Activated effector memory CD4-positive, alpha-beta T cell treated with anti-CD3 and anti-CD28 coated beads, Interleukin-2, amount 50 U/mL, for 16 hours (primary cell): ENCODE measurements at places on chromosomes 2 and 18.
A peak's percentile ranks its signal among the peaks of the same experiment; 100 is the strongest.

- peak; percentile 81 for DNase-seq
These were observed 37.0 kb upstream of the GRHL1 start for GRCh38 chr2:9914384-9915065.

- no peak for DNase-seq
These were observed 409.1 kb upstream of the CRIM1 start for GRCh38 chr2:35946478-35946877.

GRCh38 chr2:190858817-190859216, 21.8 kb upstream of the GLS start:
- no peak for DNase-seq

DNA sequence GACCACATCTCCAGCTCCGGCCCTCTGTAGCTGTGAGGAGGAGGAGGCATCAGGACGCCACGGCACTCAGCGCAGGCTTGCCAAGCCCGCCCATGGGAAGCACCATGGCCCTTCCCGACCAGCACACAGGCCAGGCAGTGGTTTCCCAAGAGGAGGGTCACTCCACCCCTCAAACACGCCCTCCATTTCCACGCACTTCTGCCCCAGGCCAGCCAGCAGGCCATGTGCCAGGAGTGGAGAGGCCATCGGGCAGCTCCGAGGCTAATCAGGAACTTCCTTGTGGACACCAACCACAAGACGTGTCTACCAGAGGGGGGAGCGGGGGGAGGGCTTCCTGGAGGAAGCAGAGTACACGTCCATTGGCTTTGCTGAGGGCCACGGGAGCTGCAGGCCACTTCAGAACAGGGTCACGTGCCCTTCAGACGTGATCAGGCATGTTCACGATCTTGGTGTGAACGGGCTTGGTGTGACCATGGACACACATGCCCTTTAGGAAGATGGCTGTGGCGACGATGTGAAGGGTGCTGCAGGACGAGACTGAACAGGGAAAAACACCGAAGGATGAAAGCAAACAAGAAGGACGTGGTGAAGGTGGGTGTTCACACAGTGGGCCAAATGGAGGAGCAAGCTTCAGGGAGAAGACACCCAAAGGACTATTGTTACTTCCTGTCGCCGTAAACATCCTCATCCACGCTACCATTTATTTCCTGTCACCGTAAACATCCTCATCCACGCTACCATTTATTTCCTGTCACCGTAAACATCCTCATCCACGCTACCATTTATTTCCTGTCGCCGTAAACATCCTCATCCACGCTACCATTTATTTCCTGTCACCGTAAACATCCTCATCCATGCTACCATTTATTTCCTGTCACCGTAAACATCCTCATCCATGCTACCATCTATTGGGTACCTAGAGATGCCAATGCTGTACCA, 6.5 kb upstream of the MTERF4 start:
- DNase-seq: peak; percentile 68

- no peak for DNase-seq
These were observed 89.4 kb upstream of the LRRTM1 start for GRCh38 chr2:80393991-80394390.

- DNase-seq: no peak
These were observed 13.1 kb upstream of the SATB2 start for GRCh38 chr2:199470672-199471442.

DNA sequence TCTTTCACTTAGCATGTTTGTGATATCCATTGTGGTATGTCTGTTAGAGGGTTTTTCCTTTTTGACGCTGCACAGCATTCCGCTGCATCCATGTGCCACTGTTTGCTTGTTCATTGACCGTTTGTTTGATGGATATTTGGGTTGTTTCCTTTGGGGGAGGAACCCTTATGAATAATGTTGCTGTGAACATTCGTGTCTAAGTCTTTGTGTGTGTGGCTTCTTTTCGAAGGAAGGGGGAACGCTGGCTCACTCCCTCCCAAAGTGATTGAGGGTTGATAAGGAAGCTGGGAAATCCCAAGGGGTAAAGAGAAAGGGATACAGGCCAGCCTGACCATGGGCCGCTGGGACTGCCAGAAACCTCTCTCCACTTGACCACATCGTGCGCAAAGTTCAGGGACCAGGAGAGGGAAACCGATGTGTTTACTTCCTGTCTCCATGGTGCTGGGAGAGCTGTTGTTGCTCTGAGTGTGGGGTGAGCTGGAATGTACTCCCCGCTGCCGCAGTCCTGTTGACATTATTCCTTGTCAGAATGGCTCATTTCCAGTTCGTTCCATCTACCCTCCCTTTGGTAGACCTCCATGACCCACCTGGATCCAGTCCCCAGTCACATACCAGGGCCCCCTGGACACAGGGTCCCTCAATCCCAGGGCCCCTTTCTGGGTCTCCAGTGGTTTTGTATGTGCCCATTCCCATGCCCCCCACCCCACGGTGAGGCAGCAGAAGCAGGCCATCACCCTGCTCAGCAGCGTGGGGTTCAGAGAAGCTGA, 39.6 kb downstream of the HS1BP3 start:
- DNase-seq: peak; percentile 37

DNA sequence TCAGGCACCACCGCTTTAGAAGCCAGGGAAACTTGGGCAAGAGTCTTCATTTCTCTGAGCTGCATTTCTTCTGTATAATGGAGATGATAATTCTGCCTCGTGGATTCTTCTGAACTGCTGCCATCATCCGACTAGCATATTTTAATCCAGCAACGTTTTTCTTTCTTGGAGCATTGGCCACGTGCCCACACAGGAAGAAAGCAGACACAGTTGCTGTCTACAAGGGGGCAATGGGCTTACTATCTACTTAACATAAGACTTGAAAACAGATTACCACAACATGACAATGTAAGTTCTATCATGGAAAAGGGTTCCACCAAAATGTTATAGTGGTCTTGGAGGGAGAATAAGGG, 176.5 kb downstream of the FAM210A start:
- DNase-seq: no peak

DNA sequence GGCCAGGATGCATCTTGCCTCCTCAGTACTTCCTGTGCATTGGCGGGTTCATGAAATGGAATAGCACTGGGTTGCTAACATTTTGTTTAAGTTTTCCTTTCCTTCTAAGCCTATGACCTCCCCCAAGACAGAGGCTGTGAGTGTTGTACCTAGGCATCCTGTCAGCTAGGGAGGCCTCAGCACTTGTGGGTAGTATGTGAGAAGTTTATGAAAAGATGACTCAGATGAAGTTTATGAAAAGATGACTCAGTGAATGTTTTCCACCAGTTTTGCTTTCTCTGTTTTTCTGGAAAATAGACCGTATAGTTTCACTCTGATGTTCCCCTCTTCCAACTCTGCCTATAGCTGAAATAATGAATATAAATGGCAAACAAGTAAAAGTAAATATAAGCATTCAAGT, 412.9 kb downstream of the TMEM182 start:
- no peak for DNase-seq

DNA sequence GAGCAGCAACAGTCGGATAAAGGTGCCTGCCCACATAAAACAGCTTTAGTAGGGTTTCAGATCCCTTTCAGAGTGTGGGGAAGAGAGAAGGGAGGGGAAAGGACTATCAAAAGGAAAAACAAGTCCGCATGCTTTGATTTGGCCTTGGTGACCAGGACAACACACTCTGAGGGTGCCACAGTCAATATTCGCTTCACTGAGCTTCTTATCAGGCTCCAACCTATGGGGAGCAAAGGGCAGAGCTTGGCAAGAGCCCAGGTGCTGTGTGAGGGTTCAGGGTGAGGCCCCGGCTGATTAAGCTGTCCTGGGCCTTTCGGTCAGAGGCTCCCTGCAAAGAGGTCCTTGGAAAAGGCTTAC, 237.4 kb upstream of the SMAD2 start:
- DNase-seq: no peak

DNA sequence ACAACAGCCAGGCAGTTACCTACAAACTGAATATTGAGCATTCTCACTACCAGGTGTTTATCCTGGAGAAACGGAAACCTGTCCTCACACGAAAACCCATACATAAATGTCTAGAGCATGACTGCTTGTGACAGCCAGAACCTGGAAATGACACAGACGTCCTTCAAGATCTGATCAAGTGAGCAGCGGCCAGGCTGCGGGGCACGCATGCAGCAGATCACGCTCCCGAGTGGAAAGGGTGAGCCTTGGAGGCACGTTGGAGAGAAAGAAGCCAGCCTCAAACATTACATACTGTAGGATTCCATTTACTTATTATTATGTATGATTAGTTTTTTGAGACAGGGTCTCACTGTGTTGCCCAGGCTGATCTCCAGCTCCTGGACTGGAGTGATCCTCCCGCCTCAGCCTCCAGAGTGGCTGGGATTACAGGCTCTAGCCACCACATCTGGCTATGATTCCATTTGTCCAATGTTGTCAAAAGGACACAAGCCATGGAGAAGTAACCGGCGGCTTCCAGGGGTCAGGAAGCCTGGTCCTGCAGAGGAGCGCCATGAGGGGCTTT, 22.9 kb upstream of the STK25 start:
- DNase-seq: no peak

- no peak for DNase-seq
These were observed 8.4 kb downstream of the ASB1 start for GRCh38 chr2:238434846-238435751.

- no peak for DNase-seq
These were observed 7.7 kb downstream of the L3MBTL4 start for GRCh38 chr18:6406910-6407470.

DNA sequence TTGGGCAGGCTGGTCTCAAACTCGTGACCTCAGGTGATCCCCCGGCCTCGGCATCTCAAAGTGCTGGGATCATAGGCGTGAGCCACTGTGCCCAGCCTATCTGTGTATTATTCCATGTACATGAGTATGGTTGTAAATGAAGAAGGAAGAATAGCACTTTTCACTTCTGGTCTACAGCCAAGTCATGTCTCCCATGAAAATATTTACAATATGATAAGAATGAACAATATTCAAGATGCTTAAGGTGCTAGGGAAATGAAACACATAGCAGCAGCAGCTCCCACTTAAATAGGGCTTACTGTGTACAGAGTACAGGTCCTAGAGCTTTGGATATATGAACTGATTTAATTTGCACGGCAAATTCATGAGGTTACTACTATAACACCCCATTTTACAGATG, 70.3 kb upstream of the COL5A2 start:
- no peak for DNase-seq

DNA sequence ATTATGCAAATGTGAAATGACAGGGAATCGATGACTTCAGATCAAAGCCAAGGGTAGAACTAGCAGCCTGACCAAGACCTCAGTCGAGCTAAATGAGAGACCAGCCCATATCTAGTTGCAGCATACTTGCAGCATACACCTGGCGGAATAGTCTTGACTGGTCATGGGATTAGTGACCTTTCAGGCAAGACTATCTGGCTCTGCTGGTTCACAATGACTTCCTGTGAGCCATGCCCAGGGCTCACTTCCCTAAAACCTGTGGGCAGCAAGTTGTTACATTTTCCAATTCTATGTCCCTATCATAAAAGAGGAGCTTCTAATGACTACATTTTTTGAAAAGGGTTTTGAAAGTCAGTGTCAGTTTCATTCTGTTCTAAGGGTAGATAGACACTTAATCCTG, 1624.9 kb upstream of the CELF4 start:
- no peak for DNase-seq

DNA sequence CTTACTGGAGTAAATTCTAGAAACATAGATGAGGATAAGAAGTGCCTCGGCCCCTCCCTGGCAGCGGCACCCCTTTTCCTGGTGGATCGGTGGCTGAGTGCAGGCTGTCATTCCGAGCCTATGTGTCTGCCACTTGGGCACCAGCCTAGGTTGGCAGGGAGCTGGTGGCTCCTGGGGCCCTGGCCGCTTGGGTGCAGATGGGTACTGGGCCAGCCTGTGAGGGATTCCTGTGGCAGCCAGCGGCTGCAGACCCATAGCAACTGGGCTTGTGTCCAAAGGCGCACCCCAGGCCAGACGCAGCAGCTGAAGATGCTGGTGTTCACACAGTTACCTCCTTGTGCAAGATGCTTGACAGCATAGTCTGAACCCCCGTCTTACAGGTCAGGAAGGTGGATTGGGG, 2.8 kb downstream of the SNORC start:
- peak; percentile 51 for DNase-seq

GRCh38 chr2:100939445-100939844, 62.6 kb upstream of the RPL31 start:
- no peak for DNase-seq

GRCh38 chr2:120814352-120814751, 78.7 kb downstream of the GLI2 start:
- DNase-seq: no peak
